NCI-H82 (cell line): ENCODE measurements at places on chromosomes 3 and 15.
A peak's percentile ranks its signal among the peaks of the same experiment; 100 is the strongest.

DNA sequence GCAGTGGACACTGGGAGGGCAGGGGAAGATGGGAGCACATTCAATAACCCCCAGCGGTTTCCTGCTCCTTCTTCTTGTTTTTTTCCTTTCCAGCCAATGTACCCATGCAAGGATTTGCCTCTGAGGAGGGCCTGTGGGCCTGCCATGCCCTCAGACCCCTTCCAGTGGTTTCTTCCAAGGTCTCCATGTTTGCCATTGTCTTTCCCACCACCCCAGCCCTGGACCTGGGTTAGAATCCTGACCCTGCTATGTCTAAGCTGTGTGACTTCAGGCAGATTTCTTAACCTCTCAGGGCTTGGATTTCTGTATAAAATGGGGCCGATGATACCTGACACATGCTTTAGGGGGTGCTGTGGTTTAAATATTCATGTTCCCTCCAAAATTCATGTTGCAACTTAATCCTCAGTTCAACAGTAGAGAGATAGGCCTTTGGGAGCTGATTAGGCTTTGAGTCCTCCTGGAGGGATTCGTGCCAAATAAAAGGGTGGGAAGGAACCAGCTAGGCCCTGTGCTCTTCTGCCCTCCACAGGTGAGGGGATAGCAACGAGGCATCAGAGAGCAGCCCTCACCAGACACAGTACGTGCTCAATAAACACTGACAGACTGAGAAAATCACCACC, 46.3 kb upstream of the FLNB start:
- DNase-seq, result peak; percentile 44

- DNase-seq, result no peak
These were observed 53.9 kb downstream of the RAP2B start for GRCh38 chr3:153215966-153216365.

DNA sequence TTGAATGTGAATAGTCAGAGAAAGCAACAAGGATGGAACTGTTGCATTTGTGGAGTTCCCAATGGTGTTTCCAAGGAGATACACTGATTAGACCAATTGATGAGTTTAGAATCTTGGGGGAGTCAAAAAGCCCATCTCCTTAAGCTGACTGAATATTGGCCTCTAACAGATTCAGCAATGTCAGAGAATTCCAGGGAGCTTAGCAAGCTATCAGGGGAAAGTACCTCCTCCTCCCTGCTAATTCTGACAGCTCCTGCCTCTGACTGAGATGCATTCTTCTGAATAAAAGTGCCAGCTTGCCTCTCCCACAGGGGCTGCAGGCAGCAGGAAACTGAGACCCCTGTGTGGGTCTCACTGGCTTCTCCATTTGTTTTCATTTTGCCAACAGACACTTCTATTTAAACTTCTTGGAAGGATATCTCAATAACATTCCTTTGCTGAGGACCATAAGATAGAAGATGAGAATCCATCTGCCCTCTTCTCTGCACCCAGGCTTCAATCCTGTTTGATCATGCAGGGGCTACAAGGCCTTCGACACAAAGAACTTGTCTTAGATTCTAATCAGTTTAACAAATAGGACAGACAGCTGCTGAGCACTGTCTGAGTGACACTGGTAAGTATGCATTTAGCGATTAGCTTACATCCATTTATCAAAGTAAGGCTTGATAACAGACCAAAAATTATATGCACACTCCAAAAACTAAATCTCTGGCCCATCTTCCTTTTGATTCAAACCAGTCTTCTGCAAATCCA, 1080.8 kb downstream of the TUSC7 start:
- peak; percentile 91 for DNase-seq

GRCh38 chr3:56744016-56744415, 57.7 kb downstream of the ARHGEF3 start:
- no peak for DNase-seq

DNA sequence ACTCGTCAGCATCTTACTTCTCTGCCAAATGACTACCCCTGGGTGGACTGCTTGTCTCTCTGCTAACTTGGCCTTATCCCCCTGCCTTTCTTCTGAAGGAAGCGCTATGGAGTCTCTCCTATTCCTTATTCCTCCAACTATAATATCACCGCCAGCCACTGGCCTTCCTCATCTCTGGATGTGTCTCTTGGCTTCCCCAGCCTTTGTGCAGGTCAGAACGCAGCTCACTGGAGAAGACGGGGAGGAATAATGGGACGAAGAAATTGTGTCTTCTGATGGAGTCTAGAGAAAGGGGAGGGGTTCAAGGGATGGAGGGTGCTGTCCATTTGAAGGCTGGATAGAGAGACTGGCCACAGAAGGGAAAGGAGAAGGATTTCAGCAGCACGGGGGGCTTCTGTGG, 16.9 kb downstream of the ITGA11 start:
- no peak for DNase-seq

GRCh38 chr3:113212844-113213375, 1.6 kb downstream of the BOC start:
- DNase-seq, result no peak

- no peak for DNase-seq
These were observed 100.0 kb downstream of the CORO2B start for GRCh38 chr15:68678746-68679145.

DNA sequence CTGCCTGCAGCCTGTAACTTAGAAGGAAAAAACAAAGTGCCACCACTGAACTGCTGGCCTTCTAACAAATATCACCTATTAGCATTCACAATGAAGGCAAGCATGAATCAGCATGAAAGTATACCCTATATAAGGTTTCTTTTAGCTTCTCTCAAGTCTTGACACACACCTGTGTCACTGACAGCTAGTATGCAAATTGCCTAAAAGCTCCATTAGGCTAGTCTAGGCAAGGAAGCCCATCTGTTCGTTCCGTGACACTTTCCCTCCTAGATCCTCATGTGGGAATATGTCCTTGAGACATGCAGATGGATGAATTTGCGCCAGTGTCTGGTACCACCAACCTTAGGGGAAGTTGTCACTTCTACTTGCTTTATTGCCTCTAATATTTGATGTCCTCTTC, 129.3 kb downstream of the RBMS3 start:
- peak; percentile 48 for DNase-seq

DNA sequence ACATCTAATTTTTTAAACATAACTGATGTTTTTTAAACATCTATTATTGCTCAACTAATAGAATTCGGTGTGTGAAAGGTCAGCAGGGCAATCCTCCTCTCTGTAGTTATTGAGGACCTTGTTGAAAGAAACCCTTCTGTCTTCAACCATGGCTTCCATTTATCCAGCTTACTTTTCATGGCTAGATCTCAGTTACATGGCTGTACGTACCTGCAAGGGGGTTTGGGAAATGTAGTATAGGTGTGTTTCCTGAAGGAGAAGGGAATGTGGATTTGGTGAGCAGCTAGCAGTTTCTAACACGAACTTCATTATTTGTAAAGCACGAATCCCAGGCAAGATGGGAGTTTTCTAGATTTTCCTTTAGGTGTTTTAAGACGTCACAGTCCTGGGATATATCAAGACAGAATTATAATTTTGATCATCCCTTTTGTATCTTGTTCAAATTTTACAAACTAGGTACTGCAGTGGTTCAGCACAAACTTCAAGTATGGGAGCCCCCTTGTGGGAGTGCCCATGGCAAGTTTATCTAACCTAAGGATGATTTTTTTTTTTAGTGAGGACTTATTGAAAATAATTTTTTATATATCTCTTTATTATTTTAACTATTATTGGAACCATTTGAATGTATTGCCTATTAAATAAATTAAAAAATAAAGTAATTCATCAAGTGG, 41.6 kb downstream of the FBXL2 start:
- DNase-seq, result no peak

- DNase-seq, result no peak
These were observed 19.3 kb downstream of the IQGAP1 start for GRCh38 chr15:90407336-90407735.

GRCh38 chr15:22808761-22809280, 22.4 kb downstream of the NIPA1 start:
- no peak for DNase-seq

GRCh38 chr3:140420621-140421357, 257.1 kb upstream of the TRIM42 start:
- DNase-seq, result no peak

DNA sequence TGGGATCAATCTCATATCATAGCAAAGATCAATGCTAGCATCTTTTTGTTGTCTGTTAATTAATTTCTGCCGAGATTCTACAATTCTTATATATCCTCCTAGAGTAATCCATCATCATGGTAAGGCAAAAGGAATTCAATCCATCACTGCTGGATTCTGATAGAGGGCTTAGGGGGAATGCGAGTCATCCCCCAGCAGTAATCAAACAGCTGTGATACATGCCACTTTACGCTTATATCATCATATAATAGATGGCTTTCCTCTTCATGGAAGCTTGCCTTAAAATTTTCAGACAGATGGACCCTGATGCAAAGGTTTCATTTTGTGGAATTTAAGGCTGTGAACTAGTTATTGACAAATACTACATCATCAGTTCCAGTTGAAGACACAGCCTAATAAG, 645.9 kb downstream of the CADM2 start:
- DNase-seq, result peak; percentile 3

- DNase-seq, result no peak
These were observed 307.8 kb upstream of the TPM1 start for GRCh38 chr15:62734706-62735105.

DNA sequence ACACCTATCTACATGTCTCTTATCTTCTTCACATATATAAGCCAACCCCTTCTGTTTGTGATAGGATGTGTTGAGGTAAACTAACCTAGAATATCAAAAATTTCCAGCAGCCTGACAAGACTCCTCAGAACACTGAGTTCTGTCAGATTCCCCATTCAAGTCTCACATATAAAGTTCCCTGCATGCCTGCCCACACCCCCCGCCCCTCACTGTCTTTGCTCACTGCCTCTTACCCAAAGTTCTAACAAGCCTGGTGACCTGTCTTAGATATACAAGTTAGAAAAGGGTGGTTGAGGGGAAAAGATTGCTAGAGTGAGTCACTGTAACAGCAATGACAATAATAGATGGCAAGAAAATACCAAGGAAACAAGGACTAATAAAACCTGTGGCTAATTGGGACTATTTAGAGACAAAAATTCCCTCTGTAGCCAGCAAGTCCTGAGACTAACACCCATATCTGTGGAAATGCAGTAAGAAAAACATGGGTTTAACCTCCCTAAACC, 40.1 kb downstream of the FBXO22 start:
- no peak for DNase-seq

DNA sequence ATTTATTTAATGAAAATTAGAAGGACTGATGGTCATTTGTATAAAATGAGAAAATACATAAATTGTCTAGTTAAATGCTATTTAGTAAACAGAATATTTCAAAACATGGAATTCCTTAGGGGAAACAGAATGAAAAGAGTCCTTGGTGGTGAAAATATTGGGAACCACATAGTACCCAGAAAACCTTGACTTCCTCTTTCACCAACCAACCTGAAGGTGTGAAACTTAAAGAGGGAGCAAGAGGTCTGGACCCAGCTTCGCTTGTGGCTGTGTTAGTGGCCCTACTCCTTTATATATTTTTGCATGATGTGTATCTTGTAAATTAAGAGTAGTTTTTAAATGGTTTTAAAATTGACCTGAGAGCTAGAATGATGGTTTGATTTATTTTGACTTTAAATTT, 64.2 kb downstream of the MAP2K5 start:
- no peak for DNase-seq

- no peak for DNase-seq
These were observed 69.3 kb upstream of the RPL35A start for GRCh38 chr3:197880491-197881269.

- no peak for DNase-seq
These were observed 118.4 kb downstream of the CTNNB1 start for GRCh38 chr3:41317718-41318117.

- no peak for DNase-seq
These were observed 176.9 kb downstream of the TNIK start for GRCh38 chr3:171283183-171283847.

- DNase-seq, result no peak
These were observed 332.5 kb upstream of the TPRG1 start for GRCh38 chr3:188839187-188839695.

DNA sequence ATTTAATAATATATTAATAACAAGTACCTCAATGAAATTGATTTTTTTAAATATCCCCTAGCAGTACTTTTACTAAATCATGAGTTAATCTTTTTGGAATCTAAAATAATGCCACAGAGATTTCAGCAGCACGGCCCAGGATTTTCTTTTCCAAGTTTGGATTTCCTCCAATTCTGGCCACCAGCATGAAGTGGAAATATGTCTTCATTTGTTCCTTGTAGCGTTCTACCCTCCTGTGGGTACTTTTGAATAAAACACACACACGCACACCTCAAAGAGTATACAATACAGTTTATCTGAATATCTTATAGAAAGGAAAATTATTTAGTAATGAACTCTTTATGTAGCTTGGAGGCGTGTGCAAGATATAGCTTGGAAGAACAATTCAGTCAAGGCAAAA, 125.1 kb upstream of the STT3B start:
- no peak for DNase-seq

DNA sequence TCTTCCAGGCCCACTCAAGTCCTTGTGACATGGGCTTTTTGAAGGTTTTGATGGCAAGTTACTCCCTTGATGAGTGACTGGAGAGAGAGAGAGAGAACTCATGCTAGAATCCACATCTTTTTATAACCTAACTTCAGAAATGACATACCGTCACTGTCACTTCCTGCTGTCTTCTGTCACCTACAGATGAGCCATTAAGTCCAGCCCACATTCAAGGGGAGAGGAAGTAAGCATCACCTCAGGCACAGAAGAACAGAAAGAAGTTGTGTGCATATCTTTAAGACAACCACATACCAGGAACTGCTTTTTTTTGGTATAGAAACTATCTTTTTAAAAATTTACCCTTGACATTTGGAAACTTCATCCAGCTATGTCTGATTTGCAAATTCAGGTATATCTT, 16.6 kb upstream of the TXNRD3 start:
- no peak for DNase-seq

DNA sequence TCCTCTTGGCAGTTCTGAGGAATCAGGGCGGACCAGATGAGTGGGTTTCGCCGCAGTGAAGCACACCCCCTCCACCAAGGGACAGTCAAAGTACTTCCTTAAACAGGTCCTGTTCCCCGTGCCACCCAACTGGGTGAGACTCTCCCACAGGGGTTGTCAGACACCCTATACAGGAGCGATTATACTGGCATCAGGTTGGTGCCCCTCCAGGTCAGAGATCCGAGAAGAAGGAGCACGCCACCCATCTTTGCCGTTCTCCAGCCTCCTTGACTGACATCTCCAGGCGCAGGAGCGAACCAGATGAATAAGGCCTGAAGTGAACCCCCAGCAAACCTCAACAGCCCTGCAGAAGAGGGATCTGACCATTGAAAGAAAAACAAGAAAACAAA, 108.1 kb upstream of the ZBTB20 start:
- no peak for DNase-seq

DNA sequence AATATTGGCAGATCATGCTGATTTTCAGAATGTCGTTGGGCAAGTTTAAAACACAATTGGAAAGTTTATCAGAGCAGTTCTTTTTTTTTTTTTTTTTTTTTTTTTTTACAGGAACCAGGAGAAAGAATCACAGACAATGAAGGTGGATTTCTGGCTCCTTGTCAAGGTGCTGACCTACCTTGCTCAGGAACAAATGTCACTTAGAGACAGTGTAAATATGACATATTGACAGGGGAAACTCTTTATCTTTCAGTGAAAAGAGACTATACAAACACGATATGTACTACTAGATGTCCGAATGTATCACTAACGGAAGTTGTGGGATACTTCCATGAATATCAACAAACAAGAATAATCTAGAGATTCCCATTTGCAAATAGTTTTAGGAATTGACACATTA, 237.3 kb downstream of the FMN1 start:
- DNase-seq, result no peak
